ENCODE measurements at places on chromosomes 3 and 15.

DNA sequence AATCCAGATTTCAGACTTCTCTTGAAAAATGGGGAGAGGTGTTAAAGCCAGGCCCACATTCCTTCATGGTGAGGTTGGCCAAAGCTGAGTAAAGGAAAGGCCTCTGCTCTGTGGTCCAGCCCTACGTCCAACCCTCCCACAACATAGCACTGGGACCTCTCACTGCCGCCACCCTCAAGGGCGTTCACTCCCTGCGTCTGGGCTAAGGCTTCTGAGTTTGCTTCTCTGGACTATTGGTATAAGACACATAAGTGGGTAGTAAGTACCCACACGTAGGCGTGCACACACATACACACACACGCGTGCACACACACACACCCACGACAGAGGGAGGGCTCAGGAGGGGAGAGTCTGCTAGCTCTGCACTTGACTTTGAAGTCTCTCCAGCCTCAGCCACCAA lies 80.2 kb upstream of the PXYLP1 start:
- DNase-seq = no peak

DNA sequence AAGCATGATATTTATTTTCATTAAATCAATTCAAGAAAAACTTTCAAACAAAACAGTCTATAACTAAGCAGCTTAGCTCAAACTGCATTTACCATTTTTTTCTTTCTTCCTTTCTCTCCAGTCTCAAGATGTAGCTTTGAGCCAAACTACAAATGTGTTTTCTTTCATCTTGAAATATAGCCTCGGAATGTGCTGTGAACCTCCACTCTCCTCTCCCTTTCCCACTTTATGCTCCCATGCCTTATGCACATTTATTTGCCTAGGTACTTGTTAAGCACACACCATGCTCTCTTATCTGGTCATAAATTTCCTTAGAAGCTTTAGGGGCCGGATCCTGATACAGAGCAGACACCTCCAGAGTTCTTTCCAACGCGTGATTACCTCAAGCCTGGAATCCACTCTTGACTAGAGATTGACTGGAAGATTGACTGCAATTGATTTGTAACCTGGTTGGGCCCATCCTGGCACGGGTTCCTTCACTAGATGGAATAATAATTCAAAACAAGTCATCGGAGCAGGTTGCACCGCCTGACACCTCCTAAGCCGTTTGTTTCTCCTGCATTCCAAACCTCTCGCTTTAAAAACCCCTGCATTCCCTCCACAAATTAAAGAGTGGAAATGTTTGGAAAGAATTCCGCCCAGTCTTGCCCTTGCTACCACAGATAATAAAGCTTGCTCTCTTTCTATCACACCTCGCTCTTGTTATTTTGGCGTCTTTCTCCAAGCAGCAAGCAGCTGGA lies 344.7 kb downstream of the CHL1 start:
- no peak for DNase-seq

DNA sequence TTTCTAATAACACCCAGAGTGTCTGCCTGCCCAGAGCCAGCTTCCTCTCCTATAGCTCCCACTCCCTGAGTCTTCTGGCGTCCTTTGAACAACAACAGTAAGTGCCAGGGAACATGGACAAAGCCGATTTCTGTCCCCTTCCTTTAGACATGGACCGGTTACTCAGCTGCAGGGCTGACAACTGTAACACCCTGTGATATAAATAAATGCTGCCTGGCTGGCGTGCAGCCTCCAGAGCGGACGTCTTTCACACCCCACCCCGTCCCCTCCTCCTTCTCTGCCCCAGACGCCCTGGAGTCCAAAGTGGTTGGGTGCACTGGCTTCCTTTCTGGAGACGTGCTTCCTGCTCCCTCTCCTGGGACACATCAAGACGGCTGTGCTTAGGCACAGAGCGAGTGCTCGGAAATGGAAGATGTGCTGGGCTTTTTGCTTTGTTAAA lies 281.9 kb upstream of the LRRFIP2 start:
- no peak for DNase-seq

DNA sequence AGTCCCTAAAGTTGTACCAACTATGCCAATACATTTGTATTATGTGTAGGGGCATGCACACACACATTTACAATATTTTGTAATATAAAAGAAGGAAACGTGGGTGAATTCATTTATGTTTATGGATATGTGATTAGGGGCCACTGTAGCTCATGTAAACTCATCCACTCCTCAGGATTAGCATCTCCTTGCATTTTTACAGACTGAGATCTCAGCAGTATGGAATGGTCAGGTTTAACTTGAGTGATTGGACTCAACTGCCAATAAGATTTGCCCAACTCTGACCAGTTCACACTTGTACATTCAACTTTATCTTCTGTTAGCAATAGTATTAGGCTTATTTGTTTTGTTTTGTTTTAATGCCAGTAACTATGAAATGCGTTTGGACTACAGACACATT lies 36.5 kb downstream of the PSMD6 start:
- DNase-seq = no peak

GRCh38 chr3:169278667-169279066 lies 384.8 kb downstream of the MECOM start:
- no peak for DNase-seq

- DNase-seq = no peak
Measured at GRCh38 chr3:173135059-173135458, 6.0 kb downstream of the SPATA16 start.

DNA sequence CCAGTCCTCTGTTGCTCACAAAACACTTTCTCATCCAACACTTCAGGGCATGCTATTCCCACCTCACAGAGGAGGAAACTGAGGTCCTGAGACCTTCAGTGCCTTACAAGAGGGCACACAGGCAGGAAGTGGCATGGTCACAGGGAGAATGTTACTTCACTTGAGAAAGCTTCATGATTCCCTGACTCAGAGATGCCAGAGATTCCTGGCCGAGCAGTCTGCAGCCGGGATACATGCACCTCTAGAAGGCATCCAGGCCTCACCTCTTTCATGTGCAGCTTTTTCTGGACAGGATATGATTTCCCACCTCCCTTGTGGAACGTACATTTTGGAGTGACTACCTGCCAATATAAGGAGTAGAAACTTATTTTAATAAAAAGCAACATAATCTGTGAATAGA lies 2.8 kb upstream of the SST start:
- DNase-seq = no peak

- no peak for DNase-seq
Measured at GRCh38 chr3:144051211-144051610, 79.6 kb downstream of the DIPK2A start.

- no peak for DNase-seq
Measured at GRCh38 chr3:181705086-181705480, 6.6 kb upstream of the SOX2 start.

GRCh38 chr15:20356911-20357480 lies 184.6 kb downstream of the GOLGA6L6 start:
- no peak for DNase-seq

DNA sequence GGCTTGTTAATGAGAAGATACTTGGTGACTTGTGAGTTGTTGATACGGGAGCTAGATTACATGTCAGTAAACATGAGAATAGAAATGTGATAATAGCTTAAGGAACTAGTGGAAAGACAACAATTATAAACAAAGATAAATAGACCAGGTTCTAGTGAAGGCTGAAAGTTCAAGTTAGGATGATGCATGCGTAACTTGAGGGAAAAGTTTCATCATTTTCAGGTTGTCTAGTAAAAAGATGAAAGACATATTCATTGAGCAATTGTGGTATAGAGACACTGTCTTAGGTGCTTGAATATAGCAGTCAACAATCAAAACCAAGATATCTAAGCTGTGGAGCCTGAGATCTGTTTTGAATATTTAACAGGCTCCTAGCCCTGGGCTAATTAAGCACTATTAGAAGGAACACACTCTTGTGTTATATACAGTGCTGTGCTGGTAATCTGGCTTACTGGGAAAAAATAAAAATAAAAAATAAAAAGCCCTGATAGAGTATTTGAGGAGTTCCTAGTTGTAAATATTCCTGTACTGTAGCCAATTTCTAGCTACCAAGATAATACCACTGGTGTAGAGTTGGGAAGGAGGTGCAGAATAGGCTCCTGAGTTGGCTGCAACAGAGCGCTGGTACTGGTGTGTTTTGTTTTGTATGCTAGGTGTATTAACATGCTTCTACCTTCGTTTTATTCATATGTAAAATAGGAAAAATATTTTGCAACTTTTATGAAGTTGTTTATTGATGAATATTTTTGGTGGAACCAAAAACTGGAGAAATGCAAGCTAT lies 68.5 kb downstream of the NLGN1 start:
- no peak for DNase-seq

- DNase-seq = no peak
Measured at GRCh38 chr15:32974691-32975090, 219.8 kb downstream of the FMN1 start.

DNA sequence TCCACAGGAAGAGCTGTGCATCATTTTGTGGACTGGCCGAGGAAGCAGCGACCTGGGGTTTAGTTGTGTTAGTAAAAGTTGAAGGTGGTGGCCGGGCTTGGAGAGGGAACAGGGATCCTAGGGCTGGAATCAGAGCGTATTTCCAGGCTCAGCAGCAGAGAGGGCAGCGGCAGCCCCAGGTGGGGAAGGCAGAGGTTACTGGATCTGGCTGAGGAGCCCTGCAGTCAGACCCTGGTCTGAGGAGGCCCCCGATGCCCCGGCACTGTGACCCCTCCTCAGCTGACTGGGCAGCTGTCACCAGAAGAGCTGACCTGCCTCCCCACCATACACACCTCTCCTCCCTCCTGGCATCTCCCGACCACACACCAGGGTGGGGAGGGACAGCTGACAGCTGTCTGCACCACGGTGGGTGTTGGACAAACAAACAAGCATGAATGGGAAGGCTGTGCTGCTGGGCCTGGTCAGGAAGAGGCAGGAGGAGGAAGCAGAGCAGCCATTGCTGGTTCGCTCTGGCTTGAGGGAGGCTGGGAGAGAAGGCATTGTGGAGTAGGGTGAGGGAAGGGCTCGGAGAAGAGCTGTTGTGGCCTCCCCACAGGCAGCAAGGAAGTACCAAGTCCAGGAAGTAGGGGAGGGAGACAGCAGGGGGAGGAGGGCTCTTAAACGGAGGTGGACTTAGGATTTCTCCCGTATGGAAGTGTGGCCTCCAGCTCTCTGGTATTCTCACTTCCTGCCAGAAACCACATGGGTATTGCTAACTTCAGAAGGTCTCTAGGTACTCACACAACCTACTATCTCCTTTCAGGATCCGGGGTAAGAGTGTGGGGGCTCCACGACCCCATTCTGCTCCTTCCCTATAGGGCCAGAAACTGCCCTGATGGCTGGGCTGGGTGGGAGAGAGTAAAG lies 49.5 kb upstream of the HACD2 start:
- no peak for DNase-seq

- no peak for DNase-seq
Measured at GRCh38 chr15:63006032-63006878, 36.3 kb upstream of the TPM1 start.

DNA sequence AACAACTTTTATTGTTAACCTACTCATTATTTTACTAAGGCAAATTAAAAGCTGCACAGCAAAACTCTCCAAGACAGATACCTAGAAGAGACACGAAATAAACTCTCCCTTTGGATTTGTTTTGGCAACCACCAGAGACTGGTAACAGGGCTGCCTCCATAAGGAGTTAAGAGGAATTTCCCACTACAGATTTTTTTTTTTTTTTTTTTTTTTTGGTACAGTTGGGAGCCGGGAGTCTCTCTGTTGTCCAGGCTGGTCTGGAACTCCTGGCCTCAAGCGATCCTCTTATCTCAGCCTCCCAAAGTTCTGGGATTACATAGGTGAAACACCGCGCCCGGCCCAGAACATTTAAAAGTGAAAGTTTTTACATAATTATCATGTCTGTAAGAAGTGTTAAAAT lies 73.6 kb upstream of the VGLL4 start:
- DNase-seq = no peak

- no peak for DNase-seq
Measured at GRCh38 chr3:151393146-151393830, 8.7 kb upstream of the P2RY12 start.

DNA sequence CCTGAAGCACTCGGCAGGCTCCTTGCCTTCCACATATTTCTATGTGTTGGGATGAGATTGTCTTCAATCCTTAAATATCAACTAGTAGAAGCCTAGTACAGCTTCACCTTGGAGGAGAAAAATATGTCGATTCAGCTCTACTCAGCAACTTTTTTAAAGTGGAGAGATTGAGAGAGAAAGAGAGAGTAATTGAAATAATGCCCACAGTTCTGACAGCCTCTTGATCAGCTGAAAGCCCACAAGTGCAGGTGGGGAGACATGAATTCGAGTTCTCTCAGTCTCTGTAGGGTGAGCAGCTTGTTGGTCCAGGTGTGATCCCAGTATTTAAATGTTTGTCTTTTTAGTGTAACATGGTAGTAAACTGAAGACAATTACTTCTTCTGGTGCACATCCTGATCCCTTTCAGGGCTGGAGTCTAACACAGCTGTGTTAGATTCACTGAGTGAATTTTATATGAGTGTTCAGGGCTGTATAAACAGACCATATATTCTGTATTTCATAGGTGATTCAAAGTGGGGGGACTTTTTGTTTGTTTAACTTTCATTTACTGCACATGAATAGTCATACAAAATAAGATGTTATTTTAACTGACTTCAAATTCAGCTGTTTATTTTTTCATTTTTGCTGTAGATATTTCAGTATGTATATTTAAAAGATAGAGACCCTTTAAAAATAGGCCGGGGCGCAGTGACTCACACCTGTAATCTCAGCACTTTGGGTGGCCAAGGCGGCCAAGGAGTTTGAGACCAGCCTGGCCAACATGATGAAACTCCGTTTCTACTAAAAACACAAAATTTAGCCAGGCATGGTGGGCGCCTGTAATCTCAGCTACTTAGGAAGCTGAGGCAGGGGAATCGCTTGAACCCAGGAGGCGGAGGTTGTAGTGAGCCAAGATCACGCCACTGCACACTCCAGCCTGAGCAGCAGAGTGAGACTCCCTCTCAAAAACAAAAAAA lies 64.0 kb downstream of the ST6GAL1 start:
- no peak for DNase-seq

DNA sequence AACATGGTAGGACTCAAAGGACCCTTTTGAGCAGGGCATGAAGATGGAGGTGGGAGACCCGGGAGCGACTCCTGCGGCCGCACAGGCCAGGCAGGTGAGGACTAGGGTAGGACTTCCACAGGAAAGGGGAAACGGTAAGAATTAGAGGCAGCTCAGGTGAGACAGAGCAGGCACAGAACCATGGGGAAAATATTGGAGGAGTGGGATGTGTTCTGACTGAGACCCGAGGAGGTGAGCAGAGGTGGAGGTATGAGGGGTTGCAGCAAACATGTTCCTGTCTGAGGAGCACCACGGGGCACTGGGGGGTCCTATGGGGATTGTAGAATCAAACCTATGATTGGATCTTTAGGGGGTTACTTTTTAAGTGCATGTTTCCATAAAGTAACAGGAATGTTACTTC lies 1.4 kb upstream of the ISG20 start:
- DNase-seq = no peak

- no peak for DNase-seq
Measured at GRCh38 chr3:117921411-117921810, 1113.2 kb downstream of the IGSF11 start.
